Posterior vena cava (tissue), 2 donors: ENCODE measurements at places on chromosomes 1 and 21. TPM values are rescaled to one million over a fixed set of nuclear protein-coding genes. Genes with fewer than 3 reads are reported as not detected.

The MCL1 gene
- total RNA-seq = 210 TPM

The NPHS2 gene
- not detected for total RNA-seq

The CLIC6 gene
- total RNA-seq = 5.0 TPM

The LMNA gene
- total RNA-seq = 599 TPM

The DPT gene
- total RNA-seq = 140 TPM

DNA sequence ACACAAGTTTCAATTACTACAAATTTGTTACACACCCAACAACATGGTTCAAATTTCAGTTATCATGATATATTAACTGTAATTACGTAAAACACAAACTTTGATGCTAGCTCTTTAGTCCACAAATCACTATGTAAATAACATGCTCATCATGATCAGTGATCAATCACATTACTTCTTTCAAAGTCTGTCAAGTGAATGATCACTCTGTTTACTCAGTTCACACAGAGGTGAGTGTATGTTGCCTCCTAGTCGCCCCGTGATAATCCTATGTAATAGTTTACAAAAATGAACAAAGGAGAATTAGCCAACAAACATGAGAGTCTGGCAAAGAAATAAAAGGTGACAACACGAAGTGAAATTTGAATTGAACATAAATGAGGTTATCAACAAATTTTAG is 14.3 kb downstream of the EDEM3 start:
- DNase-seq = no peak

DNA sequence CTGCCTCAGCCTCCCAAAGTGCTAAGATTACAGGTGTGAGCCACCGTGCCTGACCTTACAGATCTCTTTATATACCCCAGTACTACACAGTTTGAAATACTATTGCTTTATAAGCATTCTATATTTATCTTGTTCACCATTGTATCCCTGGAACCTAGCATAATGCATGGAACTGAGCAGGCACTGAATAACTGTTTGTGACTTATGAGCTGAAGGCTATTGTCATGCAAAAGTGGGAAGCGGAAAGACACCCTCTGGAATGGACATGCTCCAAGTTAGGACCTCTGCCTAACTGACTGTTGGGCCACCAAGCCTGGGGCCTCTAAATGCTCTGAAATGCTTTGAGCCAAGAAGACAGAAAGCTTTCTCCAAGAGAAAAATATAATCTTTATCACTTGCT is 8.1 kb downstream of the LRRC41 start:
- DNase-seq = no peak

DNA sequence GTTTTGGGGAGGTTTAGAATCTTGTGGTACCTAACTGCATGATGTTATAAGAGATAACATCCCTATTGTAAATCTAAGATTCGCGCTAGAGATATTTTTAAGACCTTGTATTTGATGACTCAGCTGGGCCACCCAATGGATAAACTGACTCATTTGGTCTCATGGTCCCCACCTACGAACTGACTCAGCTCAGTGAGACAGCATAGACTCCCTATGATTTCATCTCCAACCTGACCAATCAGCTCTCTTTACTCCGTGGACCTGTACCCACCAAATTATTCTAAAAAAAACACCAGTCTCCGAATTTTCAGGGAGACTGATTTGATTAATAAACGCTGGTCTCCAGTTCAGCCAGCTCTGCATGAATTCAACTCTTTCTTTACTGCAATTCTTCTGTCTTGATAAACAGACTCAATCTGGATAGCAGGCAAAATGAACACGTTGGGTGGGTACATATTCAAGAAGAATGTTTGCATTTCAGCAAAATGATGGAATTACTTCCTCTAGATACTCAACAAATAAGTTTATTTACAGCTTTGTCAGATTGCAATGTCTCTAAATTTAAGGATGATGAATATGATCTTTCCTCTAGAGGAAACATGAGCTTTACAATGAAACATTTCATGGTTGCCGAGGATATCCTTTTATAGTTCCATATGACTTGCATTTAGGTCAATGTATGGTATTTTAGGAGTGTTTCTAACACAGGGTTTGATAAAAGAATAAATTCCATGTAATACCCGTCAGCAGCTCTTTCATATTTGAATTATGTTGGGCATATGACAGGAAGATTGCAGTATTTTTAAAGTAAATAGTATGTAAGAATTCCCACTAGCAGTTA is 516.6 kb upstream of the RGS18 start:
- DNase-seq = no peak

GRCh38 chr1:207352554-207352953 is 31.1 kb downstream of the CD55 start:
- no peak for DNase-seq

DNA sequence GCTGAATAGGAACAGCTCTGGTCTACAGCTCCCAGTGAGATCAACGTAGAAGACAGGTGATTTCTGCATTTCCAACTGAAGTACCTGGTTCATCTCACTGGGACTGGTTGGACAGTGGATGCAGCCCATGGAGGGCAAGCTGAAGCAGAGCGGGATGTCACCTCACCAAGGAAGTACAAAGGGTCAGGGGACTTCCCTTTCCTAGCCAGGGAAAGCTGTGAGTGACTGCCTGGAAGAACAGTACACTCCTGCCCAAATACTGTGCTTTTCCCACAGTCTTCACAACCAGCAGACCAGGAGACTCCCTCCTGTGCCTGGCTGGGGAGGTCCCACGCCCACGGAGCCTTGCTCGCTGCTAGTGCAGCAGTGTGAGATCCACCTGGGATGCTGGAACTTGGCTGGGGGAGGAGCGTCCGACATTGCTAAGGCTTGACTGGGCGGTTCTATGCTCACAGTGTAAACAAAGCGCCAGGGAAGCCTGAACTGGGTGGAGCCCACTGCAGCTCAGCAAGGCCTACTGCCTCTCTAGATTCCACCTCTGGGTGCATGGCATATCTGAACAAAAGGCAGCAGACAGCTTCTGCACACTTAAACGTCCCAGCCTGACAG is 14.7 kb downstream of the CR1L start:
- no peak for DNase-seq

GRCh38 chr1:195376190-195376589 is 1232.0 kb downstream of the KCNT2 start:
- DNase-seq = no peak

DNA sequence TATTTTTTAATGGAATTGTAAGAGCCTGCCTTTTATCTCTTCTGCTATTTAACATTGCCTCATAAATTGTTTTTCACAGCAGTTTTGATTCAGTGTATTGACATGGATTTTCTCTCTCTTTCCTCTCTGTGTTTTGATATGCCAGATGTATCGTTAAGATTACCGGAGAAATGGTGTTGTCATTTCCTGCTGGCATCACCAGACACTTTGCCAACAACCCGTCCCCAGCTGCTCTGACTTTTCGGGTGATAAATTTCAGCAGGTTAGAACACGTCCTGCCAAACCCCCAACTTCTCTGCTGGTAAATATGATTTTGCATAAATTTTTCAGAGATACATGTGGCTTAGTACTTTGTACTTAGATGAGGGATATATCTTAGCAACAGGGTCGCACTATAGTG is 23.1 kb upstream of the DYNLT5 start:
- DNase-seq = no peak

DNA sequence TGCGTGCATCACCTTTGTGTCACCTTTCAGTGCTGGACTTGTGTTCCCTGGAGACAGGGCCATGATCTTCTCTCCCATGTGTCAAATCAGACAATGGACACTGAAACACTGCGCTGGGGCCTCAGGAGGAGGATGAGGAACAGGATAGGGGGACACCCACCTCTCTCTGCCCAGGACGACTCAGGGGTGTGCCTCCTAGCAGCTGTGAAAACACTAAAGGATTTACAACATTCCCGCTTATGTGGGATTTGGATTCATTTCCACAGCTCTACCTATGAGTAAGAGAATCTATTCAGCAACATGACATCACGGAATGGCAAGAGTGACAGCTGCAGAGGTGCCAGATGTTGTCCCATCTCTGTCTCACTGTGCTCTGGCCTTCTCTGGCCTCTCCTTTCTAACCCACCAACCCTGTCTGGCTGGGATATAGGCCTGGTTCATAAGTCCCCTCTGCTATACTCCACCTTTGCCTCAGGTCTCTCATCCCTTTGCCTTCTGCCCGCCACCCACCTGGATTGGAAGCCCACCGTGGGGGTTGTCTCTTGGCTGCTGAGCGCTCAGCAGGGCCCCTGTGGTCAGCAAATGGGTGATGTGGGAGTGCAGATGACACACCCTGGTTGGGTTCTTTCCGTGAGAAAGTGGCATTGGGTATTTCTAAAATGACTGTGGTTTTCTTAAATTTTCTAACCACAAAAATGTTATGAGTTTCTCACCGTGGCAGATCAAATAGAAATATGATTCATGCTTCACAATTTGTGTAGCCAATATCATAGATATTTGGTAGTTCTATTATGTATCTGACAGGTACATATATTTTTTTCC is 47.1 kb upstream of the TLR5 start:
- DNase-seq = no peak

DNA sequence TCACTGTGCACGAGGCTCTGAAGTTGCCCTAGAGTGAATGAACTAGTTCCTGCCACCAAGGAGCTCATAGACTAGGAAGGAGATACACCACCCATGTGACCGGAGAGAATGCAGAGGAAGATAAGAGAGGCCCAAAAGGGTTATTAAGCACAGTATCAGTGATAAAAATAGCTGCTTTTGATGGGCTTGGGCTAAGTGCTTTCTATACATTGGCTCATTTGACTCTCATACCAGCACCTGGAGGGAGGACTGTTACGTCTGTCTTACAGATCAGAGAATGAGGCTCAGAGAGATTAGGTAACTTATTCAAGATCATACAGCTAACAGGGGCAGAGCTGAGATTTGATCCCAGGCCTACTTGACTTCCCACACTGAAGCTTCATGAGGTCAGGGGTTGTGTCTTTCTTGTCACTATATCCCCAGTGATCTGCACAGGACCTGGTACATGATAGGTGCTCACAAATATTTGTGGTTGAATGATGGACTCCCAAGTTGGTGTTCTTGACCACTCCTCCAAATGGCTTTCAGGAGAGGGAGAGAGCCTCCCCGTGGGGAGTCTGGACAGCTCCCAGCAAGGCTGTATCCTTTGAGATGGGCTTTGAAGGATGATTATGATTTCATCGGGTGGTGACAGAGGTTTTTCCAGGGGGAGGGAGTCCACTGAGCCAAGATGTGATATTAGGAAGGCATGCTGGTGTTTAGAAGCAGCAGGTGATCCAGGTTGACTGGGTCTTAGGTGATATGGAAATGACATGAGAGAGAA is 14.4 kb downstream of the PPFIA4 start:
- no peak for DNase-seq

- no peak for DNase-seq
Observed at GRCh38 chr1:244050835-244051444, at the start of gene ZBTB18. ZBTB18 (plus strand) TSS chr1:244051283; CDS start chr1:244051432, 149 bp downstream.

DNA sequence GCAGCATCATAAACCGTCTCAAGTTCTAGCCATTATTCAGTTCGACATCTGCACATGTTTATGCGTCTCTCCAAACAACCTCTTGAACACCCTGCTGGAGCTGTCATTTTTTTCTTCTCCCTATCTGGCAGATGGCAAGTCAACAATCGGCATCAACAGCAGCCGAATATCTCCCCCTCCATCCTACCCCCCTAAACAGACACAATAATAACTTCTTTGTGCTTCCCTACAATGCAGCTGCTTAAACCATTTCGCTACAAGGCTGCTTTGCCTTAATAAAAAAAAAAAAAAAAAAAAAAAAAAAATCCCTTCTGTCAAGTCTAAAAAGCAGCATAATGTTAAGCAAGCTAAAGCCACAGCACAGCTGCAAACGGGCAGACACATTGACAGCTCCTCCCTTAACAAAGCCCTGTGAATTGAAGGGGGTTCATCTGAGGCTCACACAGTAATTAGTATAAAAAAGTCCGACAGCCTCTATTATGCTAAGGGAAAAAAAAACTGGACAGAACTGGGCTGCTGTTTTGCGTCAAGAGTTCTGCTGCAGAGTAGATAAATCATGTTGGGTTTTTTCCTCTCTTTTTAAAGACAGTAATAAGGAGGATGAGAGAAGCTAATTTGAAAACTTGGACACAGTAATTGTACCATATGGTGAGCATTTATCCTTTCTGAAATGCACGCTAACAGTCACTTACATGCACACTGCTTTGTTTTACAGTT is 136.4 kb downstream of the AKT3 start:
- DNase-seq = no peak

DNA sequence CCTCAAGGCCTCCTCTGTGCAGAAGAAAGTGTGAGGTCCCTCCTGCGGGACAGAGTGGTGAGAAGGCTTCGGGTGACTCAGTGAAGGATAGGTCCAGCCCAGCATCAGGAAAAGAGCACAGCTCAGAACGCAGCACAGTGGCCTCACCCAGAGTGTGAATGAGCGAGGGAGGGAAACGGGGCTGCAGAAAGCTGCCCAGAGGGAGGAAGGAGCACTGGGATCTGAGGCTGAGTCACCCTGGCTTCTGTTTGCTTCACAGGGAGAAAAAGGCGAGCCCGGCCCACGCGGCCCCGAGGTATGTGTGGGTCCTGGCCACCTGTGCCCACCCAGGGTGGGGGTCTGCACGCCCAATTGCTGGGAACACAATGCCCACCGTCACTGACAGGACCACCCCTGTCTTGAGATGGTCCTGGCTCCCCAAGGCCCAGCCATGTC is 24.3 kb downstream of the COL6A2 start:
- peak; percentile 74 for DNase-seq

DNA sequence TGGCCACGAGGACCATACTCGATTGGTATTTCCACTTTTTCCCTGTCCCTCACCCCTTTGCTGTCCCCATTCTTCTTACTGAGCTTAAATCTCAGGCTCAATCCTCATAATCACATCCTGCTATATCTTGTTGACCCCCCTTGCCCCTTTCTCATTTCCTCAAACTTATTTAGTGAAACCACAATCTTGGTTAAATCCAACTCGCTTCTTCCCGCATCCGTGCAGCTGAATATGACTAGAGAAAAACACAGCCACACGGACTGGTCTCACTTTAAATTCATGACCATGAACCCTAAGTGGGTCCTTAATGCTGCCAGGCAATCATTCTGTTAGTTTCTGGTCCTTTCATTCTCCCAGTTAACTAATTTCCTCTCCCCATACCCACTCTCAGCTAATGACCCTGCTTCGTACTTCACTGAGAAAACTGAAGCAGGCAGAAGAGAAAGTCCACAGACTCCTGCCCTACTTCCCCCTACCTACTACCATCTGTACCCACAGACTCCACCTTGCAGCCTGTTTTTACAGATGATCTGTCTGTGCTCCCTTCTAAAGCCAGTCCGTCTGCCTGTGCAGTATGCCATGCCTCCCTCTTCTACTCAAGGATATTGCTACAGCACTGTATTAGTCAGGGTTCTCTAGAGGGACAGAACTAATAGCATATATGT is 96.8 kb upstream of the LMO4 start:
- DNase-seq = no peak

DNA sequence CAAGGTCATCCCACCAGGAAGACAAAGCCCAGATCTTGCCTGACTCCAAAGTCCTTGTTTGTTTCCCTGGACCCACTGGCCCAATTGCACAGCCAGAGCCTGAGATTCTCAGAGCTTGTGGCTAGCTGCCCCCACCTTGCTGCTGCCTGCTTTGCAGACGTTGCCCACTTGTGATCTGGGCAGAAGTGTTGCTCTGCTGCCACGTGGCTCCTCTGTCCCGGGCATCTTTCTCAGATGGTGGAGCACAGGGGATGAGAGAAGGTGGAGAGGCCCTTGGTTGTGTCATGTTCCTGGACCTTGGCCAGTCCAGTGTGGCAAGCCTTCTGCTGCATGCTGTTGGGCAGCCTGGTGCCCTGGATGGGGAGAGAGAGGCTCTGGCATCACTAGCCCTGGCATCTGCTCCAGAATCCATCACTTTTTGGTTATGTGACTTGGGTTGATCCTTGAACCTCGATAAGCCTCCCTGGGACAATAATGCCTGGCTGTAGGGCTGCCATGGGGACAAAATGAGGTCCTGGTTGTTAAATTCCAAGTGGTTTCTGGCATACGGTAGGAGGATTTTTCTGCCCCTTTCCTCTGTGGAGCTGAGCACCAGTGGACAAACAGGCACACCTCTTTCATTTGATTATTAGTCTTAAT is 1.5 kb upstream of the NR0B2 start:
- DNase-seq = no peak
